ENCODE measurements at places on chromosomes 6 and 20.

DNA sequence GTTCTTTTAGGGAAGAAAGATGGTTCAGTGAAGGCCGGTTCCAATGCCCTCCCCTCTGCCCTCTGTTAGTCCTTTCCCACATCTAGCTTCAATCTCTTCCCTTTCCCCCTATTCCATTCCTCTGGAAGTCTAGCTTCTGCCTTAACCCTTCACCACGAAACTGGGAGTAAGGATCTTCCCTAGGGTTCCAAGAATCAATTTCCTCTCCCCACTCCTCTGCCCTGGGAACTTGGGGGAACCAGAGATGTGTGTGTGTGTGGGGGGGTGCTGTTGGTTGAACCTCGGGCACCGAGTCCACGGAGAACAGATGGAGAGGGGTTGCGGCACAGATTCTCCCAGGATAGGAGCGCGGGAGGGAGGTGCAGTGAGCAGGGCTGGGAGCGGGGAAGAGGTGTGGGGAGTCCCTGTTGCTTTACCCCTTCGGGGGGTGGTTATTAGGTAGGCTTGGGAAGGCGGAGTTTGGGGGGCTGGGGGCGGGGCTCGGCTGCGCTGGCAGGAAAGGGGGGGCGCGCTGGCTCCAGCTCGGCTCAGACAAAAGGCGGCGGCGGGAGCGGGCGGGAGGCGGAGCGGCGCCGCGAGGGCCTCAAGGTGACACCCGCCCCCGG is at the start of gene TMEM151B:
TMEM151B (plus strand) TSS at position 530 of the 605 bp plus-strand sequence. CDS start 293 bp downstream, outside the sequence.
- no peak for DNase-seq

DNA sequence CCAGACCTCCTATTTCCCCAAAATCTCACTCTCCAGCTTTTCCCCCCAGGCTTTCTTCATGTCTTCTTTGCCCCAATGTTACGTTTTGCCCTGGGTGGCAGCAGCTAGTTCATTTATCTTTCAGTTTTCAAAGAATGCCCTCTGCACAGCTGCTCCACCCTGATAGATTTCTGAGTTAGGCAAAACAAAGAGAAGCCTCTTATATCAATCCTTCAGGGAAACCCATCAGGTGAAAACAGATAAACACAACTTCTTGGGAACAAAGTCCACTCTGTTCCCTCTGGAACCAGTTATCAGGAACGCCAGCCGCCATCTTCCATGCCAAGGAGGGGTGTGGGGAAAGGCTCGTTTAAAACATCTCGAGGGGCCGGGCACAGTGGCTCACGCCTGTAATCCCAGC is 34.0 kb downstream of the ZBTB9 start:
- DNase-seq, result no peak

GRCh38 chr20:50805349-50805684 is 10.5 kb downstream of the BCAS4 start:
- DNase-seq, result no peak

DNA sequence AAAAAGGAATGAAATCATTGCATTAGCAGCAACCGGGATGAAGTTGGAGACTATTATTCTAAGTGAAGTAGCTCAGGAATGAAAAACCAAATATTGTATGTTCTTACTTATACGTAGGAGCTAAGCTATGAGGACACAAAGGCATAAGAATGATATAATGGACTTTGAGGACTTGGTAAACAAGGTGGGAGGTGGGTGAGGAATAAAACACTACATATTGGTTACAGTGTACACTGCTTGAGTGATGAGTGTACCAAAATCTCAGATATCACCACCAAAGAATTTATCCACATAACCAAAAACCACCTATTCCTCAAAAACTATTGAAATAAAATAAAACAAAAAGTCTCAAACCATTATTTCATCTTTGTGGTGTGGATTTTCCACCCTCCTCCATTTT is 593.5 kb downstream of the TENT5A start:
- no peak for DNase-seq

DNA sequence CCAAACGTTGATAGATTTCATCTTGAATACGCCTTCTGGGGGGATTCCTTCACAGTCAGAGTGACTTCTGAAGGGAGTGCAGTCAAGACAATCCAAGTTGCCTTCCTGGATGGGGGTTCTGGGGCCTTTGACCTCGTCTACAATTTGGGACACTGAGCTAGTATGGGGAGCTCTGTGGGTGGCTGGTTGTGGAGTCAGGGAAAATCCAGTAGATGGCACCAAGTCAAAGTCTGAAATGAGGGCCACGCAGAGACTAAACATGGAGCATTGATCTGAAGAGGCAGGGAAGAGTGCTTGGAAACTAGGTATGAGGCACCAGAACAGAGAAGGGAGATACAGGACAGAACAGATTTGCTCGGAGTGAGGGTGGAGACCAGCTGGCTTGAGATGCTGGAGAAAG is 43.6 kb upstream of the CCN6 start:
- no peak for DNase-seq

All from HFF-Myc (cell line).